ENCODE measurements at places on chromosomes 4 and X.

GRCh38 chr4:20249333-20249732 is 2.4 kb upstream of the SLIT2 start:
- no peak for DNase-seq

DNA sequence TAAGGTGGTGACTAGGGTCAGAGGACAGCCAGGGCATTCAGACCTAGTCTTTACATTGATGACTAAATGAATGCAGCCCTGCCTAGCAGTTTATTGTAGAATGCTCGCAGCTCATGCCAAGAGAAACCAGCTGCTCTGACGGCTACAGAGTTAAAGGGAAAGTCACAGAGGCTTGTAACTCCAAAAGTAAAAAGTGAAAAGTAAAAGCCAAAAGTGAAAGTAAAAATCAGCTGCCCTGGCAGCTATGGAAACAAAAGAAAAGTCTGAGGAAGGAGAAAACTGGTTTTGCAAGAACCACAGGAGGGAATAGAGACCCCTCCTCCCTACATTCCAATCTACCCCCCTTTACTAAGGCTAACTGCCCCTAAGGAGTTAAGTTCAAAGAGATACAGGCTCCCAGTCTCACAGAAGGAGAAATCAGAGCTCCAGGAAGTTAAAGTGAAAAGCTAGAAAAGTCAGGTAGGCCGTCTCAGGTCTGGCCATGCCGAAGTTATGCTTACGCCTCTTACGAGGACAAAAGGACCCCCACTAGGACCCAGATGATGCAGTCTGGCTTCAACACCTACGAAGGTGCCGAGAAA is 6.0 kb downstream of the GAGE10 start:
- no peak for DNase-seq

DNA sequence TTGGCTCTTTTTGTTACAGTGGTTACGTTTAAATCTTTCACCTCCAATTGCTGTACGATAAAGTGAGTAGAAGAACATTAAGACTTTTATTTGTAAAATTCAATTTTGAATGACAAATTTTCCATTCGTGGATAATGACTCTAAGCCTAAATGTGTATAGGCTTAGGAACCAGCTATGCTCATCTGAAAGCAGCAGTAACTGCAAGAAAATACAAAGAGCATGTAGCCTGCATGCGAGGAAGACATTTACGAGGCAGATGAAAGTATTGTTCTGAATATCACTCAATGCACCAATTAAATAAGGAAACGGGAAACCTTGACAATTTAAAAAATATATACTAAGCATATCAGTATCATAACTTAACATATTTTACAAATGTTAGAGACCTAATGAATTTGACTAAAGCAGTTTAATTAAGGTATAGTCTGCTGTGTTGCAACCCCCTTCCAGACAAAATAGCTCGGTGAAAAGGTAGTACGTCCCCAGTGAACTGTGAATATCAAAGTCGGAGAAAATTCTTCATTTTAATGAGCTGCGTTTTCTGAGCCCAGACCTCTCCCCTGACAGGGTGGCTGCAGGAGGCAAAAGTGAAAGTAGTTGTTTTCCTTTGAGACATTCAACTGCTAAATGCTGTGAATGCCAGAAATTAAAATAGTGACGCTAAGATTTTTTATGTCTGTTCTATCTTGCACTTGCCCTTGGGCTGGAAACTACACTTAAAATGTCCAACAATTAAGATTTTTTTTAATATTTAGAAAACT is 1236.5 kb upstream of the TENM3 start:
- DNase-seq: no peak

GRCh38 chrX:16695079-16695676 is 17.3 kb downstream of the CTPS2 start:
- DNase-seq: peak; percentile 63

- no peak for DNase-seq
Observed at GRCh38 chr4:70356185-70356584, 4.4 kb upstream of the SMR3A start.
